ENCODE measurements at places on chromosomes 13 and 19.

GRCh38 chr13:24664726-24665409 lies 15.3 kb upstream of the ATP12A start:
- DNase-seq = no peak

- no peak for DNase-seq
Measured at GRCh38 chr19:18756896-18757295, 34.2 kb downstream of the COMP start.

DNA sequence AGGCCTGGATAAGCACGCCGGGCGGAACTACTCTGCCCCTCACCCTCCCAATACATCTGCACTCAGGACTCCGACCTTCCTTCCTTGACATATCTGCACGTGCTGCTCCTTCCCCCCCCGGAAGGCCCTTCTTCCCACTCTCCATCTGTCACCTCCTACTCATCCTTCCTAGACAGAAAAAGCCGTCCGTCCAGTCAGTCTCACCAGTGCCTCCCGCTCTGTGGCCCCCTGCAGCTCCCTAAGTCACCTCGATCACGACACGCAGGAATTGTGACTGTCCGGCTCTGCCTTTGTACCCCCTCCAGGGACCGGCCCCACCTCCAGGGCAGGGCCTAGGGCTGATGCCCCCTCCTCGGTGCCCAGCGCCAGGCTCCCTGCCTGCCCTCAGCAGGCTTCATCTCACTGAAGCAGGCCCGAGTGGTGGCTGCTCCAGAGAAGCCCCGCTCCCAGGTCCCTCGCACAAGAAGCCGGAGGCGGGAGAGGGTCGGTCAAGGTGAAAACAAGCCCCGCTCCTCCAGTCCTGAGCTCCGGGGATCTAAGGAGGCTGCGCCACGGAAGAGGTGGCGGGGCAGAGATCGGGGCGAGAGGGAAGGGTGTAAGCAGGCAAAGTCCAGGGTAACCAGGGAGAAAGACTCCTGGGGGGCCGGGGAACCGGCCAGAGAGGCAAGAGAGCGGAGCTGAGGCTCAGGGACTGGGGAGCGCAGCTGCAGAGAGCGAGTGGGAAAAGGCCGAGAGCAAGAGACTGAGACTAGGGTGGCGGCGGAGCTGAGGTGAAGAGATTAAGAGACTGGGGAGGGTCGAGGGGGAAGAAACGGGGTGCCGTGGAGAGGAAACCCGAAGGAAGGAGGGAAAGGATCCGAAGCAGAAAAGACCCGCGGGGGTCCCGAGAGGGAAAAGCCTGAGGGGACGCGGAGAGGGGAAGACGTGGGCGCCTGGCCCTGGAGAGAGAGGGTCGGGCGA lies 1.1 kb downstream of the PPP6R1 start:
- no peak for DNase-seq

- DNase-seq = no peak
Measured at GRCh38 chr13:30569901-30570576, 47.7 kb upstream of the USPL1 start.

DNA sequence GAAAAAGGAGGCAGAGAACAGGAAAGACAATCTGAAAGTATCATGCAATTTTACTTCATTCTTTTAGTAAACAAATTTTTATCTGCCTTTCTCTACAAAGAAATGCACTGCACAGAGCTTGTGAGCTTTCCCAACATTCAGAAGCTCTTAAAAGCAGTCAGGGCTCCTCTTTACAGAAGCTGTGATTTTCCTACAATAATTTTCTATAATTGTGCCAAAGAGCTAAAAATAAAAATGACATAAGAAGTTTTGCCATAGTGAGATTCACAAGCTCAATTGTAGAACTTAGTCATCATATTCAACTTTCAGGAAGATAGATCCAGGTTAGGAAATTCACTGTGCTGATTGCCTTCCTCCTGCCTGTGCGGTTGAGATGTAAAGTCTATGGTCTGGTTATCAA lies 341.4 kb downstream of the PCDH9 start:
- DNase-seq = no peak

- no peak for DNase-seq
Measured at GRCh38 chr13:48009284-48009683, 8.2 kb upstream of the SUCLA2 start.

DNA sequence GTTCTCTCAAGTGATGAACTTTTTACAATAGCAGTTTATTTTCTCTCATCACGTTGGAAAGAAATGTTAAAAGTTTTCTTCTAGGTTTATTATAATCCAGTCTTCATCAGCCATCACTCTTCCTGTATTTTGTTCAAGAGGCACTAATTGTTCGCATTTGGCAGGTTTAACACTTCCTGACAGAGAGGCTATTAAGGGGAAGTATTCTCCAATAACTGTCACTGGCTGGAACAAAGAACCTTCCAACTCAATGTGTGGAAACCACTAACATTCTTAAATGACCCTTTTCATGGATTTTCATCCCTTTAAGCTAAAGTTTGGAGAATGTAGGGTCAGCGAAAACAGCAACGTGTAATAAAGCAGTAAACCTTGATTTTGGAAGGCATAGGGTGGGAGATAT lies 145.1 kb downstream of the PCCA start:
- DNase-seq = no peak

- DNase-seq = no peak
Measured at GRCh38 chr13:96223231-96223630, 133.3 kb downstream of the HS6ST3 start.

DNA sequence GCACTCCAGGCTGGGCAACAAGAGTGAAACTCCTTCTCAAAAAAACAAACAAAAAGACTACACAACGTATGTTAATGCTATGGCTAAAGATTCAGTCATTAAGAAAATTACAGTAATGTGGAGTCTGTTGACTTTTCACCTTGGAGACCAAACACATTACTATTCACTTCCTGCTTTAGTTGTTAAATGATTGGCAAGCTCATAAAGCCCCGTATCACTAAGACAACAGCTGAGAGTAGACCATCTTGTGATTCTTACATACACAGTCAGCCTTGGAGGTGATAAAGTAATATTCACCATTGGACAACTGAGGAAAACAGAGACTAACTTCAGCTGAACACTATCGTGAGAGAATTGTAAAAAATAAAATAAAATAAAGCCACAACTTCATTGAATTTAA lies 86.5 kb downstream of the KCTD12 start:
- DNase-seq = no peak

DNA sequence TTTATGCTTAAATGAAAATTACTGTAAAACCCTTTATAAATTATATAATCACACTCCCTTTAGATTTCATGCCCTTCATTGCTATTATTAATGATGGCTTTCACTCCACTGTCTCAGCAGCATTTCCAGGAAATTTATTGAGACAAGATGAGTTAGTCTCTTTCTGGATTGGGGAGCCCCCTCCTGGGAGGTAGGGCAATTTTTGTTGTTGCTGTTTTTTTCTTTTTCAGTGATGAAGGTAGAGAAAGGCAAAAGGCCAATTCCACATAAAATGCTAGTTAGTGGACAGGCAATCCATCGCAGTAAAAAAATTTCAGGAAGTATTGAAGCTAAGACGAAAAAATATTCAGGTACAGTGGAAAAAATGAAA lies 80.2 kb downstream of the TEX26 start:
- DNase-seq = no peak

DNA sequence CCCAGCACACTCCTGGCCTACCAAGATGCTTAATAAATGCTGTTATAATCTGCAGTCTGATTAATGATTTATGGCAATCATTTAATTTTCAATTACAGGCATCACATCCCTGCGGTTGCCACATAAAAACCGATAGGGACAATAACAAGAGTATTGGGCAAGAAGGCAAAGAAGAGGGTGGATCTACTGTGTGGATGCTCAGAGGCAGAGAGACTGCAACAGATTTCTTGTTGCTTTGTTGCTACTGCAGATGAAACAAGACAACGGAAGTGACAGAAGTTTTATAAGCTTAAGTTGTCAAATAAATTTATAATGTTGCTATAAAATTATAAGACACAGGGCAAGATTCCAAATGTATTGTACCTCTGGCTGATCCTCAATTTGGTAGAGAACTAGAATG lies 154.8 kb downstream of the ABCC4 start:
- no peak for DNase-seq

DNA sequence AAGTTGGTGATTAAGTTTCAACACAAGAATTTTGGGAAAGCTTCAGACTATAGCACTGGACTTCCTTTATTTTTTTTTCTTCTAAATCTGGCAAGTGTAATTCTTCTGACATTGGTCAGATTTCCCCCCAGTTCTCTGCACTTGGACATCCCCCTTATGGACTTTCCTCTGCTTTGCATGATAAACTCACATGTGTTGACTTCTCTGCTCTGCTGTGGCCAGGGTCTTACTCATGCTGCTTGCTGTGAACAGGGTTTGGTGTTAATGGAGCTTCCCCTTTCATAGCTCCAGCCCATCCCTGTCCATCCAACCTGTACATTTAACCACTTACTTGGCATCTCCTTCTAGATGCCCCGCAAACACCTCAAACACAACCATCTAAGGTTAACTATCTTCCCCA lies 70.5 kb upstream of the SPATA13 start:
- DNase-seq = no peak

DNA sequence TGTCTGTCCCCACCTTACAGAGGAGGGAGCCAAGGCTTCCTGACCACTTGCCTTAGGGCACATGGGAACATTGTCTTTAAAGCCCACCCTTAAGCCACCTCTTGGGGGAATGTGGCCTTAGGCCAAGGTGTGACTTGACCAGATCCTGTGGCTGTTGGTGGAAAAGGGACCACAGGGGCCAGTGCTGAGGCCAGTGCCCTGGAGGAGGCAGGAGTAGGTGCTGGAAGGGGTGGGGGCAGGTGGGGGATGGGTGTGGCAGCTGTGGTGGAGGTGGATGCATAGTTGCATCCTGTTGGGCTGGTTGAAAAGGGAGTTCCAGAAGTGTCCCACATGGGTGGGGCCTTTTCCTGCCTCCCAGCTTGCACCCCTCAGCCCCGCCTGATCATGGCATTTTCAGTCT lies 44.8 kb downstream of the DNM2 start:
- DNase-seq = no peak

- no peak for DNase-seq
Measured at GRCh38 chr13:95387733-95388207, 86.5 kb upstream of the ABCC4 start.

Data from stimulated activated CD4-positive, alpha-beta T cell treated with anti-CD3 and anti-CD28 coated beads, Interleukin-2, amount 100 ng/mL, for 4 hours (primary cell).